ENCODE measurements at places on chromosomes 5 and 9.

- DNase-seq = peak; percentile 13
These were observed 1.8 kb upstream of the LNPEP start for GRCh38 chr5:96933764-96934707.

GRCh38 chr9:107685376-107685775, 195.8 kb upstream of the KLF4 start:
- no peak for DNase-seq

DNA sequence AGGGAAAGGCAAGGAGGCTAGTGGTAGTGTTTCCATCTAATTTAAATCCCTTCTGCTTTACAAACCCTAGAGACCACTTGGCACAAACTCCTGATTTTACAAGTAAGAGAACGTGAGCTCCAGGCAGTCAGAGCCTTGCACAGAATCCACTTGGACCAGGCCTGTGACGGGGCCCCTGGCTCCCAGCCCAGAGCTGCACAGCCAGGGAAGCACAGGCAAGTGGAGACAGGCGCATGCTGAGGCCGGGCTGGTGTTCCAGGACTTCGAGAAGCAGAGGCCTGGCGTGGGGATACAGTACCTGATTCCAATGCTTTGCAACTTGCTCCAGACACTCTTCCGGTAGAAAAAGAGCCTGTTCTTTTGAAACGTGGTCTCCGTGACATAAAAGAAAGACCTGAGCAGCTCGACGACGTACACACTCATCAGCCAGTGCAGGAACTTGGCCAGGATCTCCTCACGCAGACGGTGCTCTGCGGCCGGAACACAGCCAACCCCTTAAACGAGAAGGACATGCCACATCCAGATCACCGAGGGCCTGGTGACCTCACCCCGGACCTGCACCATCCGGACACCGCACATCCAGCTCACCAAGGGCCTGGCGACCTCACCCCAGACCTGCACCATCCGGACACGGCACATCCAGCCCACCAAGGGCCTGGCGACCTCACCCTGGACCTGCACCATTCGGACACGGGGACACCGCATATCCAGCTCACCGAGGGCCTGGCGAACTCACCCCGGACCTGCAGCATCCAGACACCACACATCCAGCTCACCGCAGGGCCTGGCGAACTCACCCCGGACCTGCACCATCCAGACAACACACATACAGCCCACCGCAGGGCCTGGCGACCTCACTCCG, 12.5 kb downstream of the TERT start:
- no peak for DNase-seq

- no peak for DNase-seq
These were observed 18.8 kb downstream of the CSNK1G3 start for GRCh38 chr5:123530728-123531127.

All from transverse colon (tissue), 4 donors.